Smooth muscle cell of trachea (primary cell): ENCODE measurements at places on chromosomes 13 and 19. TPM values are rescaled to one million over a fixed set of nuclear protein-coding genes. Genes with fewer than 3 reads are reported as not detected.

The C19orf67 gene
- total RNA-seq, result 0.17 TPM in 1 of 2 replicates, not detected in the other

The ATP12A gene
- total RNA-seq, result not detected in 2 replicates

The NPAS1 gene
- total RNA-seq, result 0.83 TPM in 1 of 2 replicates, not detected in the other

The ZNF823 gene
- total RNA-seq, result 4.3 and 5.4 TPM in 2 replicates

The LRRC8E gene
- total RNA-seq, result 6.0 and 7.4 TPM in 2 replicates

The ZNF260 gene
- total RNA-seq, result 13.7 and 19.0 TPM in 2 replicates

The SPRED3 gene
- total RNA-seq, result 0.66 and 2.9 TPM in 2 replicates

The LILRB3 gene
- not detected in 2 replicates for total RNA-seq

The LHB gene
- total RNA-seq, result not detected in 2 replicates

The TRPC4 gene
- total RNA-seq, result 0.15 and 0.66 TPM in 2 replicates

The ZNF625 gene
- 7.9 and 14.5 TPM in 2 replicates for total RNA-seq

The FKRP gene
- 19.2 and 29.4 TPM in 2 replicates for total RNA-seq

The ANGPTL8 gene
- not detected in 2 replicates for total RNA-seq

The ACP7 gene
- under 0.01 and 0.15 TPM in 2 replicates for total RNA-seq

The EFNB2 gene
- total RNA-seq, result 3.9 and 4.6 TPM in 2 replicates

The ANKRD24 gene
- 1.0 and 5.0 TPM in 2 replicates for total RNA-seq

The PSG2 gene
- 0.50 TPM in 1 of 2 replicates, not detected in the other for total RNA-seq

The CLEC4G gene
- total RNA-seq, result not detected in 2 replicates

The RASAL3 gene
- 0.15 TPM in 1 of 2 replicates, not detected in the other for total RNA-seq

The ZNF470 gene
- total RNA-seq, result 6.4 and 6.9 TPM in 2 replicates

The LGALS14 gene
- not detected in 2 replicates for total RNA-seq

The JAK3 gene
- 0.58 and 2.6 TPM in 2 replicates for total RNA-seq

The CD209 gene
- total RNA-seq, result not detected in 2 replicates

The ZNF441 gene
- 12.2 and 15.9 TPM in 2 replicates for total RNA-seq

The KLK15 gene
- not detected in 2 replicates for total RNA-seq

The ZNF285 gene
- total RNA-seq, result 4.0 and 9.5 TPM in 2 replicates

The SNRPD2 gene
- total RNA-seq, result 228 and 382 TPM in 2 replicates

The GJA3 gene
- 5.1 and 16.7 TPM in 2 replicates for total RNA-seq

The CLEC11A gene
- total RNA-seq, result 64.9 and 117 TPM in 2 replicates

The SLC6A16 gene
- total RNA-seq, result 0.66 TPM in 1 of 2 replicates, not detected in the other

The PSG3 gene
- total RNA-seq, result not detected in 2 replicates

The MEX3D gene
- 30.5 and 80.6 TPM in 2 replicates for total RNA-seq
